Activated T-cell treated with anti-CD3 and anti-CD28 coated beads, Interleukin-2, amount 50 U/mL, for 72 hours (primary cell): ENCODE measurements at places on chromosomes 11 and 22. TPM values are rescaled to one million over a fixed set of nuclear protein-coding genes. Genes with fewer than 3 reads are reported as not detected.

The POU2F3 gene
- total RNA-seq, result 0.14 TPM

The PRR14L gene
- total RNA-seq, result 45.5 TPM

The HTR3B gene
- not detected for total RNA-seq

The MUC15 gene
- not detected for total RNA-seq

The ARHGAP32 gene
- 10.9 TPM for total RNA-seq

The RAG1 gene
- 0.39 TPM for total RNA-seq

The ZNF214 gene
- total RNA-seq, result not detected

The PHLDB1 gene
- total RNA-seq, result 3.8 TPM

The BAIAP2L2 gene
- total RNA-seq, result 1.4 TPM

- DNase-seq, result no peak
These were observed 9.8 kb downstream of the ZNF74 start for GRCh38 chr22:20403779-20404140.

GRCh38 chr22:46484861-46485595 lies 52.4 kb downstream of the CELSR1 start:
- no peak for DNase-seq

DNA sequence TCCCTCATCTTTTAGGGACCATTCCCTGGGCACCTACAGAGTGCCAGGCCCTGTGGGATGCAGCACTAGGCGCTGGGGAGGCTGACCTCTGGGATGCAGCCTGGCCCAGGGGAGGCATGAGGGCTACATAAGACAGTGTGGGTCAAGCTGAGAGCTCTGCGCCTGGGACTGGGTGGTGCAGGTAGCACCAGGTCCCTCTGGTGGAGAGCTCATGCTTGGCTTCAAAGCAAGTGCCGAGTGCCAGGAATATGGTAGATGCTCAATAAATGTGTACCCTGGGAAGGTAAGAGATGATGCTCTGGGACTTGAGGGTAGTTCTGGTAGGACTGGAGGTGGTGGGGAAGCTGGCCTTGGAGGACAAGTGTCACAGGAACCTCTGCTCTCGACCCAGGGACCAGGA lies 2.0 kb upstream of the MPPED1 start:
- no peak for DNase-seq

- DNase-seq, result no peak
These were observed 16.1 kb downstream of the TMEM25 start for GRCh38 chr11:118547132-118547531.

GRCh38 chr11:45803971-45804760 lies 783 bp upstream of the SLC35C1 start:
- DNase-seq, result peak; percentile 76

DNA sequence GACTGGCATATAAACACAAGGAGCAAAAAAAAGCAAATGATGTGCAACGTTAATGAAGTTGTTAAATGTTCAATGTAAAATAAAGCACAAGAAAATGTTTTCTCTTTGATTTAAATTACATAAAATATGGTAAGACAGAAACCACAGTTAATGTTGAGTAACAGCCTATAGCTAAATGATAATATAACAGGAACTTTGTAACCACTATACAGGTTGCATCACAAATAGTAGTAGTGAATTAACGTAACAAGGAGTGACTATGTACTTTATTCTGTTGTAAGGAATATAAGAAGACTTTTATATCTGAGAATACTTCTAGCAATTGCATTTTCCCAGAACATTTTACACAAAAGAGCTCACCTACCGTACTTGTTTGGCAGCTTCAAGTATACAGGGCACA lies 16.9 kb downstream of the SAAL1 start:
- no peak for DNase-seq

DNA sequence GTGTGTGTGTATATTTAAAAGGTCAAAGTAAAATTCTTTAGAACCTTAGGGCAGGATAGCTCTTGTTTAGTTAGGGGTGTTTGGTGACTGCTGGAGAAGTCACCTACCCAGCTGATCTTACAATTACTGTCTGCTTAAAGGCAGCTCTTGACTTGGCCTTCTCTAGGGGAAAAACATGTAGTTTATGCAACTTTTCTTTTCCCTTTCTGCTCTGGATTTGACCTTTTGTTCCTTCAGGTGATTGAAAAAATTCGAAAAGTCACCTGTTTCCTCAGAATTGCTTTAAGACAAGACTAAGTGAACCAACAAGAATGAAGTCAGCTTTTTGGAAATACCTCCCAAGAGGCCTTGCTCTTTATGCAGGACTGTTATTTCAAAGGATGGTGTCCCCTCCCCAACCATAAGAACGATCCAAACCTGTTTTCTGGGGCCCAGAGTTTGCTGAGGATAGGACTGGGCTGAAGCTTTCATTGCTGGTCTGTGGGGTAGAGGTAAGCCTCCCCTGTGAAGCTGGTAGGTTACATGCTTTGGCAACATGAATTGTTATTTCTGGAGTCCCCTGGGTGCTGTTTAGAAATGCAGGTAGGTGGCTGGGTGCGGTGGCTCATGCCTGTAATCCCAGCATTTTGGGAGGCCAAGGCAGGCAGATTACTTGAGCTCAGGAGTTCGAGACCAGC lies 111.2 kb downstream of the PTPRJ start:
- no peak for DNase-seq

DNA sequence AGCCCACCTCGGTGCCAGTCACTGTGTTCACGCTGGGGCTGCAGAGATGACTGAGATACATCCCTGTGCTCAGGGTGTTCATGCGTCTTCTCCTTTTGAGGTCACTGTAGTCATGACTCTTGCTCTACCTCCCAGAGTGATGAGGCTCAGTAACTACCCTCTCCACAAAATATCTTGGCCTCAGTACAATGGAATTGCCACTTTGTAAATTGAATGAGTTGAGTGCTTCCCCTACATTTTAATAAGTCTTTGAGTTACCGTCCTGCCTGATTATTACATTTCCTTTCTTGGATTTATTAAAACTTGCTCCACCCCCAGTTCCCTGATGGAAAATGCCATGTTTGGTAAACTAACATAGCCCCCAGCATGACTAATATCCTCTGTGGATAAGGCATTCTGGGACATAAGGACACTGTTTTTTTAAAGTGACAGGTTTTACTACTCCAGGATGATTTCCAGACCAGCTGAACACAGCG lies 15.9 kb downstream of the PRSS23 start:
- no peak for DNase-seq

DNA sequence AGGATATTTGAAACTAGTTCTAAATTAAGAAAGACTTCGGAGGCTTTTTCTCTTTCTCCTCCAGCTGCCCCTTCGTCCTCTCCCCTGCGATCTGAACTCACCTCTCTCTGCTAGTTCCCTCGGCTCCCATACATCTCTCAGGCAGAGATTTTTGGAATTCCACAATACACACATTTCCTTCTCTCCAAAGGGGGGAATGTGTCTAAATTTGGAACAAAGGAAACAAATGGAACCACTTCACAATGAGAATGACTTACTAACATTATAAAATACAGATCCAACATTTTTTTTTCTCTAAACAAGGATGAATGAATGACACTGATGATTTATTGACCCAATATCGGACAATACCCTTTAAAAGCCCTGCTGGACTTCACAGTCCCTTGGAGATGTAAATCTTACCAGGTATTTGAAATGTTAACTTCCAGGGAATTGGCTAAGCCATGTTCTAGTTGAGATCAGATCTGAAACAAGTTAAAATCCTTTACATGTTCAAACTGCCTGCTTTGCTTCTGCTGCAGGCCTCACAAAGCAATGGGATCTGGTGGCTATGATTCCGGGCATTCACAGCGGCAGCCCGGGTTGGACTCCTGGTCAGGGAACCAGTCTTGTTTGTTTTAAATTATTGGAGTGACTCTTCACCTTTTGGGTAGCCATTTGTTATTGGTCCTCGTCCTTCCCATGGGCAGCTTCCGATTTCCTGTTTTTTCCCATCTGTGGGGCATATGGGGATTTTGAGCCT lies 20.5 kb upstream of the GSTP1 start:
- no peak for DNase-seq

- no peak for DNase-seq
These were observed 53.8 kb upstream of the PRSS23 start for GRCh38 chr11:86746514-86746913.

DNA sequence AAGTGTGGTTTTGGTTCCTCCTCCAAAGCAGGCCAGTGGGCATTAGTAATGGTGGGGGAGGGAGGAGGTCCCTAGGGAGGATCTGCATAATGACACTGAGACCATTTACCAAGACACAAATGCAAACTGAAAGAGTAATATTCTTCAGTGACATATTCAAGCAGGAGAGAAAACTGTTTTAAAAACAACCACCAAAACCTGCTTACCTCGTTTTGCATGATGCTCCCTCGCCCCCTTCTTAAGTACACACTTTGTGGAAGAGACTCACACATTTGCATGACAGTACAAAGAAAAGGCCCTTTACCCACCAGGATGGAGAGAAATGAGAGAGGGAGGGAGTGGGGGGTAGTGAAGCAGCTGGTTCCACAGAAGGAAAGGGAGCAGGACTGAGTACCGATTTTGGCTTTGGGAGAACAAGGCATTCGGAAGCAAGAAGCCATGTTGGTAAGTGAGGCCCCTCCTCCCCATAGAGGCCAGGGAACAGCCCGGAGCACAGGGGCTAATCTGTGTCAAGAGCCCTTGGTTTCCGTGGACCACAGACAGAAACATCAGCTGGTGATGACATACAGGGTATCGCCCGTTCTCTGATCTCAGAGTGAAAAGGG lies 13.0 kb upstream of the OPCML start:
- DNase-seq, result no peak

DNA sequence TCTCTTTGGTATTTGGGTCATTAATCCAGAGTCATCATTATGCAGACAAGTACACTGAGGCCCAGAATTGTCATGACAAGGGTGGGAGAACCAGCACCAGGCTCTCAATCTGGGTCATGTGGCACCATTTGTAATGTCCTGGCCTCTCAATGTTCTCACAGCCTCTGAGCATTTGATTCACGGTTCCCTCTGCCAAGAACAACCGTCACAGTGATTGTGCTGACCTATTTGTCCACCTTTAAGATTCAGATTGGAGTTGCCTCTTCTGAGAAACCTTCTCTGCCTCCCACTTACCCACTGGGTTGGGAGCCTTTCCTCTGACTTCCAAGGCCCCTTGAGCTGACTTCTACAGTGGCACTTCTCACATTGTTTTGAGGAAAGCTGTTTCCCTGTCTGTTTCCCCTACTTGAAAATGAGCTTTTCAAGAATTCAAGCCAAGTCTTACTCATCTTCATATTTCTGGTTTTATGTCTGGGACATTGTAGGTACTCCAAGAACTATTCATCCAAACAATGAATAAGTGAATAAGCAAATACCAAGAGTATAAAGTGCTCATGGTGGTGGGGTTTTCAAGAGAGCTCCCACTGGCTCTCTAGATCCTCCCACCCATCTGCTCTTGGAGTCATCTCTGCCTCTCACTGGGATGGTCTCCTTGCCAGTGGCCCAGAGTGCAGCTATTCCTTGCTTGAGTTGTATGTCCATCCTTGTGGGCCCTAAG lies 126.4 kb upstream of the E2F8 start:
- no peak for DNase-seq

- no peak for DNase-seq
These were observed 17.1 kb downstream of the CFAP300 start for GRCh38 chr11:102064316-102064715.

GRCh38 chr11:86769219-86769618 lies 31.1 kb upstream of the PRSS23 start:
- no peak for DNase-seq

DNA sequence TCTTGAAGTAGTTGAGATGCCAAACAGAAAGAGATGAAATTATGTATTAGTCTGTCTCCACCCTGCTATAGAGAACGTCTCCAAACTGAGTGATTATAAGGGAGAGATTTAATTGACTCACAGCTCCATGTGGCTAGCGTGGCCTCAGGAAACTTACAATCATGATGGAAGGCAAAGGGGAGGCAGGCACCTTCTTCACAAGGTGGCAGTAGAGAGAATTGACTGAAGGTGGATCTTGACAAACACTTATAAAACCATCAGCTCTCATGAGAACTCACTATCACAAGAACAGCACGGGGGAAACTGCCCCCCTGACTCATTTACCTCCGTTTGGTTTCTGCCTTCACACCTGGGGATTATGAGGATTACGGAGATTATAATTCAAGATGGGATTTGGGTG lies 794.0 kb downstream of the CNTN5 start:
- no peak for DNase-seq

DNA sequence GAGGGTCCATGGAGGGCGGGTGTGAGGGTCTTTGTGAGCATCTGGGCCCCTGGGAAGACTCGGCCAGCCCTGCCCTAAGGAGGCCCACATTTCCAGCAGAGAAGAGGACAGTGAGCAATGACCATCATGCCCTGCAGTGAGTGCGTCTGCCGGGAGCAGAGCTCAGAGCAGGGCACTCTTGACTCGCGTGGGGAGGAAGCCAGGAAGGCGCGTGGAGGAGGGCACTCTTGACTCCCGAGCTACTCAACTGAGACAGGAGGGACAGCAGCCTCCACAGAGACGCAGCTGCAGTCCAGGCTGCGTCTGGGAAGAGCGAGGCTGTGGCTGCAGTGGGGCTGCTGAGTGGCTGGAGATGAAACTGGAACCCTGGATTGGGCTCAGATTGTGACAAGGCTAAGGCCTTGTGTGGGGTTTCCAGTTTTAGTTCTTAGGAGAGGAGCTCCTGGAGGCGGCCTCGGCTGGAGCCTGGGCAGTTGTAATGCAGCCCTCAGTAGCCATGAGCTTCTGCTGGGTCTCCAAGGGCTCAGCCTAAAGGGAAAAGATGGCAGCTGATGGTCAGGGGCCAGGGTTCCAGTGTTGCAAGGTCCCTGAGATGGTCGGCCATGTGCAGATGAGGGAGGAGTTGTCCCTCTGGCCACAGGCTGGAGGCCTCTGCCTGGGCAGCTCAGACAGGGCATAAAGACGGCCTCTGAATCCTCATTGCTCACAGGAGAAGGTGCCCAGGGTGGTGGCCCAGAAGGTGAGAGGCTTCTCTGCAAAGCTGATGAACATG lies 264.7 kb upstream of the B3GAT1 start:
- DNase-seq, result no peak

DNA sequence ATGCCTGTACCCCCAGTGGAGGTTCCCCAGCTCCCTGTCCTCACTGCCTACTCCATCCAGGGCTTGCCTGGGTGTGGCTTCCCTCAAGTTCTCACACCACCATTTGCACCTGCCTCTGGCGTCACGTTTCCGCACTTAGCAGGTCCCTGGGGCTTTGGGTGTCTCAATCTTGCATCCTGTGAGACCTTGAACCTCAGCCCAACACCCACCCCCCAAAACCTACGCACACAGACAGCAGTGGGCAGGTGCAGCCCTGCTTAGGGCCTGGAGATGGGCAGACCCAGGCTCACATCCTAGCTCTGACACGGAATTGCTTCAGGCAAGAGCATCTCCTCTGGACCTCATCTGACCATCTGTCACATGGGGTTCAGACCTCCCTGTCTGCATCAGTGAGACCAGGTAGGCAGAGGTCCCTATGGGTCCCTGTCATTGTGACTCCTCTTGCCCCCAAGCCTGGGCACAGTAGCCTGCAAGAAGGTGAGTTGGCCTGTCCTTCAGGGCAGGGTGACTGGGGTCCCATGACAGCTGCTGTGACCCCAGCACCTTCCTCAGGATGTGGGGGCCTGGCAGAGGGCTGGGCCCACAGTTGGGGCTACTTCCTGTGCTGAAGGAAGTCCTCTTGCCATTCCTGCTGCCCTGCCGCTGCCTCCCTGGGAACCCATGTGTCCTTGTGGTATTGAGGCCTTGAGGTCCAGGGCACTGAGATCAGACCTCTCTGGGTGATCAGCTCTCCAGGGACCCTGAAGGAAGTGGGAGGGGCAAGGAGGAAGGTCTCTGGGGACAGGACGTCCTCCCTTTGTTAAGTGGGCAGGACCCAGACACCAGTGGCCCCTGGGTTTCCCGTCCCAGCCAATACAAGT lies 2.0 kb downstream of the SIPA1 start:
- DNase-seq, result peak; percentile 41
